Hematopoietic multipotent progenitor cell treated with erythropoietin and hydrocortisone succinate and interleukin-3 and kit ligand, for 6 days (in vitro differentiated cells): ENCODE measurements at places on chromosomes 2 and 18.

GRCh38 chr18:58695772-58696171, 24.5 kb downstream of the MALT1 start:
- DNase-seq = no peak

DNA sequence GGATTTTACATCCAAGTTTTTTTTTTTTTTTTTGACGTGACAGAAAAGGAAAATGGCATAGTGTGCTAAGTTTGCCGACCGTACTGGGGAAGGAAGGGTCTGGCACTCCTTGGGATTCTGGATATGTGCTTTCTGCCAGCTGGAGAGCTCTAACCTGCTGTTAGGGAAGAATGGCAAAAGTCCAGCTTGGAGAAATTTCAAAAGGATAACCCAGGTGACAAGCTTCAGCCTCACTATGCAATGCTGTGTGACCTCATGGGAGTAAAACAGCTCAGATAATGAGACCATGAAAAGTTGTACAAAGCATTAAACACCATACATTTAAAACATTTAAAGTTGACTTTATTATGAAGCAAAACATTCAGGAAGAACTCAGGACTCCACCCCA, 10.3 kb upstream of the GPR45 start:
- DNase-seq = no peak

DNA sequence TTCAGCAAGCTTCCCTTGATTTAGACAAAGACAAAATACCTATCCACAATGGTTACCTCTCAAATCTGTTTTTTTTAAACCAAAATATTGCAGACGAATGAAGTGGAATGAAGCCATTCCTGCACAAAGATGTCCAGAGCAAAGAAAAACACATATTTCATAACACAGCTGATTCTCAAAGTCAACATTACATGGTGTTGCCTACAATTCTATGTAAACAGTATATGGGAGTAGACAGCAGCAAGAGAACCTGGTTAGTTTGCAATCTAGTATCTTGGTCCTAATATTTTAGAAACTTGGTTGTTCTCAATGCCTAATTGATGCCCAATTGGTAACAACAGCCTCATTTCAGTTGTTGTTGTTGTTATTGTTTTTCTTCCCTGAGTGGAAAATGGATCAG, 1240.9 kb upstream of the CHAC2 start:
- no peak for DNase-seq

- DNase-seq = no peak
Measured at GRCh38 chr2:10388954-10389560, 59.1 kb downstream of the ODC1 start.

DNA sequence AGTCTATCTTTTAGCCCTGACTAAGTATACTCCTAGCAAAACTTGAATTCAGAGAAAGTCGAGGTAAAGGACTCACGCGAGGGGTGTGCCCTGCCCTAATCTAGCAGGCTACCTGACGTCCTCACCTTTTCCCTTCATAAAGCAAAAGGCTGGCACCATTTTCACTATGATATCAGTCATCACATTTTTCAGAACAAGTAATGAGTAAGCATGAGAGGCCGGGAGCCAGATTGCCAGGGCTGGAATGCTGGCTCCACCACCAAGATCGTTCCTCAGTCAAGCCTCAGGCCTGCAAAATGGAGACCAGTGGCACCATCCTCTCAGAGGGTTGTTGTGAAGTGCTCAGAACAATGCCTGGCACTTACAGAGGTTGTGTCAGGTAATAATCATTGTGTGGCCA, 18.7 kb upstream of the NCKAP5 start:
- DNase-seq = no peak

DNA sequence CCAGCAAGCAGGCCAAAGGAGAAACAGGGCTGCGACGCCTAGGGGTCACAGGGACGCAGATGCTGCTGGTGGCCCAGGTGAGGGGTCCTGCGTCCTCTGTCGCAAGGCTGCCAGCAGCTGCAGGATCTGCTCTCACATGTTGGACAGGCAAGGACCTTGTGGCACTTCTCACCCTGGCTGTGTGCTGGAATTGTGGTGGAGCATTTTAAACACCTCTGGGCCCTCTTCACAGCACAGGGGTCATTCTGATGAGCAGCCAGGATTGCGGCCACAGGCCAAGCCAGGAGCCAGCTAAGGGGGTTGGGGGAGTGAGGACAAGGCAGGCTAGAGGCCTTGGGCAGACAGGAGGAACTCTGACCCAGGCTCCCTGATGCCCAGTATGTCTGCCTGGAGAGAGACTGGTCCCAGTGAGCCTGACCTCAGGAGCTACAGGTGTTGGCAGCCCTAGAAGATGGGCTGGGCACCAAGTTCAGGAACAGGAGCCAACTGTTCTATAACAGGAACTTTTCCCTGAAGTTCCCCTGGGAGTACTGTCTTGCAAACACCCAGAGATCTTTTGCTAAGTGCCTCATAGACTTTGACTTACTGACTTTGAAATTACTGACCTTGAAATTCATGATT, 40.2 kb downstream of the EFR3B start:
- no peak for DNase-seq

DNA sequence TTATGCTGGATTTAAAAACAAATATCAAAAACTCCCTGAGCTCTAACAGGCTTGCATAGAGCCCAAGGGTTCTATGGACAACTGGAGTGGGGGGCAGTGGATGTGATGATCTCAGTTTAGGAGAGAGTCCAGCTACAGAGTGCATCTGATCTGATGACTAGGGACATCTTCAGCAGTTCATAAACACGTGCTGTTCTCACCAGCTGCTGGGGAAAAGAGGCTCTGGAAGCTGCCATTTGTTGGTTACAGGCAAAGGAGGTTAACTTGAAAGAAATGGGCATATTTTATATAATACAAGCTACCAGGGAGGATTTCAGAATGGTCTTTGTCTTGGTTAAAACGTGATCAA, 36.0 kb upstream of the ZNF396 start:
- no peak for DNase-seq

GRCh38 chr2:114011713-114012112, 121.8 kb downstream of the ACTR3 start:
- no peak for DNase-seq

GRCh38 chr2:2875831-2876230, 501.8 kb downstream of the EIPR1 start:
- DNase-seq = no peak

DNA sequence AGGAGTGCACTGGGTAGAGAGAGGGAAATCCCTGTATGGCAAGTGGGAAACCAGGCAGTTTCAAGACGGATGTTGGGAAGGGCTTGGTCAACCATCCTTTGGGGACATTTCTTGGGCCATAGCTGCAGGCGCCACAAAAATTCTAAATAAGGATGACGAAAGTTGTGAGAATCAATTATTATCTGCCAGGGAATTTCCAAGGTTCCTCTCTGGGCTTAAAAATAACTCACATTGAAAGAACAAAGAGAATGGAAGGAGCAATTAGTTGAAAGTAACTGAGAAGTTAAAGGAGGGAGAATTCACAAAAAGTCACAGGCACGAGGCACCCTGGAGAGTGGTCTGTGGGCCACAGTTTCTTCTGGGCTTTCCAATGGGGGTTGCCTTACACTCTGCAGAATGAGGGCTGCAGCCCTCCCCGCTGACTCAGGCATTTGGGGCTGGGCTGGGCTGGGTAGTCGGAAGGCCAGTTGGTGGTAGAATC, 195.7 kb downstream of the SMAD7 start:
- DNase-seq = no peak

- DNase-seq = peak; percentile 66
Measured at GRCh38 chr2:24881623-24882022, 38.4 kb downstream of the ADCY3 start.

DNA sequence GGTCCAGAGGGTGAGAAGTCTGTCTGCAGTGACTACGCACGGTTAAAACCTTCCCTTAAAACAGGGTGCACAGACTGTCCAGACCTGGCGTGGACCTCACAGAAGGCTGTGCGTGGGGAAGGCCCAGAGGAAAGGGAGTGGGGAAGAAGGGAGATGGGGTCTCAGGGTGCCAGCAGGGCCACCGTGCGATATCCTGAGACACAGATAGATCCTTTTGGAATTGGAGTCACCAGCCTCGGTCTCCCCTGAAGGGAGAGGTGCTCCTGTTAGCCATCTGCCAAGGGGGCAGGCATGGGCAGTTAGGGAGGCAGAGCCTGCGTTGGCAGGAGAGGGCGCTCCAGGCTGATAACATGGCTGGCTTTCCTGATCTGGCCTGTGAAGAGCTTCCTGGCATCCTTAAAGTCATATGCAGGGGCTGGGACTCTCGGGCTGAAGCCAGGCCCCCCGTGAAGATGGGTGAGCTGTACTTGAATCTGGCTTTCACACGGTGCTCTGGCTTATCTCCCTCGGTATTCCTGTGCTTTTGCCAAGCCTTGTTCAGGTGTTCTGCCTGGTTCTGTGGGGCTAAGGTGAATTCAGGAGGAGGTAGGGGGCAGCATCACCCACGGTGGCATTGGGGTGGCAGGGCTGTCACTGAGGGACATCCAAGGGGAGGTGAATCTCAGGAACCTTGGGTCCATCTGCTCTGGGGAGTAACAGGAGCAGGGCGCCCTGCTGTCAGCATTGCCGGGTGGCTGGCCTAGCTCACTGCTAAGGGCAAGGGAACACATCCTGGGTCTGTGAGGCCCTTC, 107.2 kb upstream of the SMAD2 start:
- DNase-seq = no peak

- no peak for DNase-seq
Measured at GRCh38 chr18:37222354-37222998, 343.1 kb downstream of the CELF4 start.

DNA sequence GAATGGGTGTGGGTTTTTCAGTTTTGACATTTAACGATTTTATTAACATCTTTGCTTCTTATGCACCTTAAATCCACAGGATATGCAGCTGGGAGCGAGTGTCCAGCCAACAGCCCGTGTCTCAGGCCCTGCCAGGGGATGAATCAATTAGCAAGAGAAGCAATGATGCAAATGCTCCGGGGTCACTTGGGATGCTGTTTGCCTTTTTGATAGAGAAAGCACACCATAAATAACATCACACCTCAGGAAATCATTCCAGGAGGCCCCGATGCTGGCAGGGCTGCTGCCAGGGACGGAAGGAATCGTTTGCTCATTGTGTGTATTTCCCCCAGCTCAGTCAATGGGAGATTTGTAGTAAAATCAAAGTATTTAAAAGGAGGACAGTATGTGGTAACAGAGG, 394.0 kb upstream of the HNRNPA3 start:
- no peak for DNase-seq

- peak; percentile 50 for DNase-seq
Measured at GRCh38 chr2:151947813-151948165, 119.6 kb upstream of the ARL5A start.

DNA sequence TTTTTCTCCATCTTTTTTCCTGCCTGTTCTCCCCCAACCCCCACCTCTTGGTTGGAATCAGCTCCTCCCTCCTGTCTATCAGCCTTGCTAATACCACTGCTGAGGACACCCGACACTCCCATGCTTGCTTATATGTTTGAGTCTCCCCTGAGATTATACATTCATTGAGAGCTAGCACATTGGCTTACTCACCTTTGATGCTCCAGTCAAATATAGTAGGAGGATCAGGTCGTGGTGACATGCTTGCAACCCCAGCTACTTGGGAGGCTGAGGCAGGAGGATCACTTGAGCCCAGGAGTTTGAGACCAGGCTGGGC, 91.5 kb upstream of the CCBE1 start:
- no peak for DNase-seq

GRCh38 chr2:213376644-213377043, 92.4 kb downstream of the SPAG16 start:
- DNase-seq = no peak

GRCh38 chr2:164719996-164720941, 99.0 kb upstream of the GRB14 start:
- DNase-seq = no peak

DNA sequence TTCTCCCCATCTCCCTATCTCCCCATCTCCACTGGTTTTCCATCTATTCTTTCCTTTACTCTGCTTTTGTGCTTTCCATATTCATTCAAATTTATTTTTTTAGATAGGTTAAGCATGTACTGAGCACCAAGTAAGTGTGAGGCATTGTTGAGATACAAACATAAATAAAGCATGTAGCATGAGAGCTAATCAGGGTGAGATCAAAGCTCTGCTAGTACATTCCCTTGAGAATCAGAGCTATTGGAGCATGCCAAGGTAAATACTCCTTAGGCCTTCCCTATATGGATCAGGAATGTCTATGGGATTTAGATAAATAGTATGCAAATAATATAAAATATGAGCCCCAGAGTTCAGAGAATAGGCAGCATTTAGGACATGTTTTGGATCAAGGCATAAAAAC, 25.3 kb downstream of the BABAM2 start:
- DNase-seq = no peak

DNA sequence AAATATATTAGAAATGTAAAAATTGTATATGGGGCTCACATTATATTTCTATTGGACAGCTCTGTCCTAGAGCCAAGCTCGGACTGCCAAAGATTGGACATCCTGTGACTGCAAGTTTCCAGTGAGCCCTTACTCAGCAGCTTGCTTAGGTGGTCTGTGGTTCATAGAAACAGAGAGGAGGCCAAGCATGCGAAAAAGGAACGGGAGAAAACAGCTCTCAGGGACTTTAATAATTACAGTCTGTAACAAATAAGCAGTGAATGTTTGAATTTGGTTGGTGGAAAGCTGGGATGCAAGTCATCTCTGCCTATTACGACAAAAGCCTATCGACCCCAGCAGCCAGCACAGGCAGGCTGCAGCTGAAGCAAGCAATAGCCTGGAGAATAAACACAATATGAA, 35.6 kb downstream of the WIPF1 start:
- no peak for DNase-seq

DNA sequence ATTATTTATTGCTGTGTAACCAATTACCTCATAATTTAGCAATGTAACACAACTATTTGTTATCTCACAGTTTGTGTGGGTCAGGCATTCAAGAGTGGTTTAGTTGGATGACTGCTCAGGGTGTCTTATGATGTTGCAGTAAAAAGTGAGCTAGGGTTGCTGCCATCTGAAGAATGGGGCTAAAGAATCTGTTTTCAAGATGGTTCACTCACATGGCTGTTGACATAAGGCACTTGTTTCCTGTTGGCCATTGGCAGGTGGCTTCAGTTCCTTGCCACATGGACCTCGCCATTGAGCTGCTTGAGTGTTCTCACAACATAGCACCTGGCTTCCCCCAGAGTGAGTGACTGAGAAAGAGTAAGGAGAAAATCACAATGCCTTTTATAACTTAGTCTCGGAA, 123.2 kb downstream of the TMEM17 start:
- no peak for DNase-seq

- no peak for DNase-seq
Measured at GRCh38 chr2:64331114-64331645, 122.8 kb upstream of the LGALSL start.

GRCh38 chr2:207224791-207225482, 59.2 kb upstream of the KLF7 start:
- no peak for DNase-seq

DNA sequence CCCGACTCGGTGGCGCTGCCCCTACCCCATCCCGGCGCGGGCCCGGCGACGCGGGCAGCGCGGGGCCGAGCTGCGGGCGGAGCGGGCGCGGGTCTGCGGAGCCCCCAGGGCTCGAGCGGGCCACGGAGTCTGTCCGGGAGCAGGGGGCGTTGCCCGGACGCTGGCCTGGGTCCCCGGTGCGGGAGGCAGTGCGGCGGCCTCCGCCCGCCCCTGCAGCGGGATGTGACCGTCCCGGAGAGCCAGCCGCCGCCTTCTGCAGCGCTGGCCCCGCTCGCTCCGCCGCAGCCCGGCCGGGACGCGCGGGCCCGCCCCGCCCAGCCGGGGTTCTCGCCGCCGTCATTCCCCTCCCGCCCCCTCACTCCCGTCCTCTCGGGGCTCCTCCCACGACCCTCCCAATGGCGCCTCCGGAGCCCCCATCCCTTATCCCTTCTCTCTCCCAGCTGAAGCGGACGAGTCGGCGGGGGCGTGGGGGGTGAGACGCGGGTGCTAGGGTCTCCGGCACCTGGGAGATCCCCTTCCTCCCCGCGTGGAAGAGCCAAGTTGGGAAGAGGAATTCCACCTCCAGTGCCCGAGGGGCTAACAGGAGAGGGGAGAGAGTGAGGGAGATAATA, at the start of gene FNDC4:
FNDC4 (minus strand) TSS at position 257 of the 611 bp plus-strand sequence. CDS start 521 bp downstream, outside the sequence.
- no peak for DNase-seq

GRCh38 chr2:8087480-8087840, 594.4 kb upstream of the ID2 start:
- DNase-seq = no peak
